ENCODE measurements at places on chromosomes 5 and 9. TPM values are rescaled to one million over a fixed set of nuclear protein-coding genes. Genes with fewer than 3 reads are reported as not detected.

The COMMD10 gene
- 44.3 TPM for total RNA-seq

DNA sequence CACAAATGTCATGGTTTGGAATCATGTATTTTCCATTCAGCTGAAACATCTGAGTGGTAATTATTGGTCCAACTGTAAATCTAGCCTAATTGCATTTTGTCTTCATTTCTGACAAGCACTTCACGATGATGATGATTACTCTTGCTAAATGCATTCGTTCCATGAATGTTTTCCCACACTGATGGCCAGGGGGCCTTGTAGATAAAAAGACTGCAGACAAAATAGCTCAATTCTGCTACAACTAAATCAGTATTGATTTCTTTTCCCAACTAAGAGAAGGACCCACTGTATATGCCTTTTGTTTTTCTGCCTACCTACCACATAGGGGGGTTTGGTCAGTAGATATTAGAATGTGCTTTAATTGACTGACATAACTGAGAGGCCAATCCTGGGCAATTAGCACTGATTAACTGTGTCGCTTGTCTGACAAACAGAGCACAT is 1351.3 kb upstream of the NUDT12 start:
- no peak for DNase-seq

DNA sequence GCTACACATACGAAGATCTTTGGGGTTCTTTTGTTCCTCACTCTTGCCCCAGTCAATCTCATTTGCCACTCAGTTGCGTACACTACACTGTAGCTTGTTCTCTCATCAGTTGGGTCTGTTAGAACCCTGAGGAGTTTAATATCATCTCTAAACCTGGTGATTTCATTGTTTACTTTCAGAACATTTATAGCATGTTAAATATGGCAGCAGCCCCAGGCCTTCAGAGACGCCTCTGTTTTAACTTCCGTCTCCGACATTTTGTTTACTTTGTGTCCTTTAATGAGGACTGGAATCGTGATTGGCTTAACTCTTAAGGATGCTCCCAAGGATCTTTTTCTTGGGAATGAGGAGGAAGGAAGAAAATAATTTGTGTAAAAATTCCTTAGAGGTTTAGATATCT is 510.1 kb downstream of the NR2F1-AS1 start:
- DNase-seq = no peak

The DBH gene
- not detected for total RNA-seq

The RXRA gene
- 53.3 TPM for total RNA-seq

GRCh38 chr5:74326571-74327338 is 313.8 kb downstream of the ENC1 start:
- DNase-seq = no peak

The SLC27A6 gene
- not detected for total RNA-seq

- no peak for DNase-seq
Measured at GRCh38 chr5:136191304-136192014, 1.5 kb downstream of the SMIM32 start.

GRCh38 chr5:143262393-143263174 is 140.9 kb downstream of the NR3C1 start:
- DNase-seq = no peak

The PTGES gene
- total RNA-seq = 4.2 TPM

GRCh38 chr5:35248843-35249780 is 18.8 kb upstream of the PRLR start:
- no peak for DNase-seq

The IFNA4 gene
- not detected for total RNA-seq

The PTPRD gene
- total RNA-seq = 15.1 TPM

The C9orf153 gene
- 2.8 TPM for total RNA-seq

DNA sequence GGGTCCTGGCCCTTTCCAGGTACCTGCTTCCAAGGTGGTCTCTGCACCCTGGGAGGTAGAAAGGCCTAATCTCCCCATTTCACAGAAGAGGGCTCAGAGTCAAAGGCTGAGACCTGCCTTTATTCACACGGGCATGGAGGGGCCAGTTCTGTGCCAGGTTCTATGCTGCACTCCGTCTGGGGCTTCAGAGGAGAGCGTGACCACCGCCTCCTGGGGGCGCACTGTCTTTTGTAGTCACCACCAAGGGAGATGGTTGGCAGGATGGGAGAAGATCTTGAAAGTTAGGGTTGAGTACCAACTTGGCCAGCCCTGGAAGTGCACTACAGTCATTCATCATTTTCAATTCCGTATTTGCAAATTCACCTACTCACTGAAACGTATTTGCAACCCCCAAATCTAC is 23.7 kb upstream of the PRDM12 start:
- DNase-seq = no peak

GRCh38 chr9:17481565-17481964 is 97.3 kb upstream of the SH3GL2 start:
- no peak for DNase-seq

GRCh38 chr5:131081374-131081773 is 83.7 kb downstream of the HINT1 start:
- no peak for DNase-seq

DNA sequence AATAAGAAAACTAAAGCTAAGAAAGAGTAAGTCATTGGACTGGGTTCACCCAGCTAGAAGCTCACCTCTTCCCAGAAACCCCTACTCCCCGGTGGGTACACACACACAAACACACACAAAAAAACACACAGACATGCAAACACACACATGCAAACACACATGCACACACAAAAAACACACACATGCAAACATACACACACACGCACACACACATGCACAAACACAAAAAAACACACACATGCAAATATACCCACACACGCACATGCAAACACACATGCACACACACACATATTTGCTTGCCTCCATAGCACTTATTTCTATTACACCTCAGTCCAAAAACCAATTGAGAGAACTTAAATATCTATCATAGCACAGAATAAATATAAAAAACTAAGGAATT is 26.1 kb downstream of the RETREG1 start:
- no peak for DNase-seq

DNA sequence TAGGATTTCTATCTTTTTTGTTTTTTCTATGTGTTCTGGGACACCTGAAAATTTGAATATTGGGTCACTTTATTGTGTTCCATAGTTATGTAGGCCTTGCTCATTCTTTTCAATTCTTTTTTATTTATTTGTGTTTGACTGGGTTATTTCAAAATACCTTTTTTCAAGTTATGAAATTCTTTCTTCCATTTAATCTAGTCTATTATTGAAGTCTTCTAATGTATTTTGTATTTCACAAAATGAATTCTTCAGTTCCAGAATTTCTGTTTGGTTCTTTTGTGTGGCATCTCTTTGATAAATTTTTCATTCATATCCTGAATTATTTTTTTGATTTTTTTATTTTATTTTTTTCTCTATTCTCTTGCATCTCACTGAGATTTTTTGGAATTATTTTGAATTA is 628.8 kb downstream of the NR2F1-AS1 start:
- DNase-seq = no peak

The MYMK gene
- not detected for total RNA-seq
